Breast epithelium (tissue), 4 donors: ENCODE measurements at places on chromosomes 1 and 21. TPM values are rescaled to one million over a fixed set of nuclear protein-coding genes. Genes with fewer than 3 reads are reported as not detected.

DNA sequence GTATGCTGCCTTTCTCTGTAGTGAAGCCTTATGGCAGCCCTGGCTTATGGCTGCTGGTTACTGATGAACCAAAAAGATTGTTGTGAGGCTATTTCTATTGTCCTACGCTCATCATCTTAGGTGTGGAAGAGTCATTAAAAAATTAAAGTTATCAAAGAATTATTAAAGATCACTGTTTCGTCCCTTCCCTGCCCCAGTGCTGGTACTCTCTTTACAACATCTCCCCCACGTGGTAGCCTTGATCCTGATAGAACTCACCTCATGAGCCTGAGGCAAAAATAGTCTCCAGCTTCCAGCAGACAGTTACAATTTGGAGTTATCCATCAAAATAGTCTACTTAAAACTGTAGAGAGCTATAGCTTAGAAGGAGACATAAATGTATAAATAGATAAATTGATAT is 201.5 kb downstream of the S1PR1 start:
- H3K36me3 ChIP-seq: no peaks in the 10 kb centered on the region
- DNase-seq: no peak
- no peak overlapping the region for H3K4me3 ChIP-seq
- no peak overlapping the region for H3K27ac ChIP-seq
- no peaks in the 10 kb centered on the region for H3K27me3 ChIP-seq
- no peaks in the 10 kb centered on the region for H3K4me1 ChIP-seq

GRCh38 chr1:27365372-27366112 is 1.2 kb downstream of the MAP3K6 start:
- H3K4me3 ChIP-seq: peak overlapping the region; percentile 79
- peaks cover 5% of the 10 kb centered on the region for H3K4me1 ChIP-seq
- peak; percentile 90 for DNase-seq
- H3K27ac ChIP-seq: peak overlapping the region; percentile 97

GRCh38 chr1:177983482-177984135 is 13.8 kb upstream of the SEC16B start:
- no peaks in the 10 kb centered on the region for H3K27me3 ChIP-seq
- H3K4me3 ChIP-seq: peak overlapping the region; percentile 38
- no peak overlapping the region for H3K27ac ChIP-seq
- no peaks in the 10 kb centered on the region for H3K4me1 ChIP-seq

Gene HSPG2
- 48.3 TPM for total RNA-seq

Gene CASQ1
- not detected for total RNA-seq

Gene NBPF3
- total RNA-seq: 13.8 TPM

Gene LYPD8
- not detected for total RNA-seq
